CD4-positive, alpha-beta T cell (primary cell): ENCODE measurements at places on chromosomes 3 and 15.

- no peak for DNase-seq
These were observed 64.4 kb downstream of the USP13 start for GRCh38 chr3:179717219-179717618.

DNA sequence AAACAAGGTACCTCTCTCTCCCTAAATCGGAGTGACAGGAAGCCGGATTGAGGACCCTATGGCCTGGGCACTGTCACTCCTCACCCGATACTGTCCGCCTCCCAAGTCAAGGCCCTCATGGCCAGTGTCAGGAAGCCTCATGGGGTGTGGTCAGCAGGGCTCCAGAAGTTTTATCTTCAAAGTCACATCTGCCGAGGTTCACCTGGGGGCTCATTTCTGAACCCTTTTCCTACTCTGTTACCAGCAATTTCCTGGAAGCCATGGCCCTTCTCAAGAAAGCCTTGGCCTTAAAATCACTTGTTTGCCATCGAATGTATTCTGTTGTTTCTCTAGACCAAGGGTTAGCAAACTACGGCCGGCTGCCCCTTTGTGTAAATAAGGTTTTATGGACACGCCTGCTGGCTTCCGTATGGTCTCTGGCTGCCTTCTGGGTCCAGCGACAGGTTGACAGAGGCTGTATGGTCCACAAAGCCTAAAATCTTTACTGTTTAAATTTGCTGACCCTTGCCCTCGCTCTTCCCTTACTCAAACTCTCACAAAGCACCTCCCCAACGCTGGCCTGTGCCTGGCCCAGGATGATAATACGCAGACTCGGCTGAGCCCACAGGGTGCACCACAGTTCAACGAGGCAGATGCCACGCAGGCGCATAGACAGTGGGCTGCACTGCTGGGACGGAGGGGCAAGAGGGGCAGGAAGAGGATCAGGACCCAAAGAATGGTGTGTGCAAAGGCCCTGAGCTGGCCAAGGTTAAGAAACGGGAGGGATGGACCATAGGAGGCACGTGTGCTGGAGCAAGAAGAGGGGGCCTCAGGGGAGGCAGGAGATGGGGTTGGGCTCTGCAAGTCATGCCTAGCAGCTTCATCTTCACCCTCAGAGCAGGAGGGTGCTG, 24.7 kb upstream of the DUSP7 start:
- no peak for DNase-seq

- peak; percentile 47 for DNase-seq
These were observed 176.9 kb upstream of the LMCD1 start for GRCh38 chr3:8324747-8325146.

GRCh38 chr3:194140520-194141414, 4.8 kb downstream of the HES1 start:
- peak; percentile 49 for DNase-seq

DNA sequence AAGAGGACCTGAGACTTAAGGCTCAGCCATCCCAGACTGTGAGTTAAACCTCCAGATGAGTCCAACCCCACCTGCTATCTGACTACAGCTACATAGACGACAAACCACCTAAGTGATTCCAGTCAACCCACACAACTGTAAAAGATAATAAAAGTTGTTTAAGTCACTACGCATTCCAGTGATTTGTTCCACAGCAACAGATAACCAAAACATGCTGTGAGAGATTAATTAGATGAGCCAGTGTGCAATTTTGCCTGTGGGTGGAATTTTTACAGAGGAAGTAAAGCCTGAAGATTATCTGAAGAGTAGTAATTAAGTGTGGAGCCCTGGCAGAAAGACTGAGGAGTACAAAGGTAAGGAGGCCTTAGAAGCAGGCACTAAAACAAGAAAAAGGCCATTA, 5.4 kb downstream of the BTBD1 start:
- DNase-seq: no peak

DNA sequence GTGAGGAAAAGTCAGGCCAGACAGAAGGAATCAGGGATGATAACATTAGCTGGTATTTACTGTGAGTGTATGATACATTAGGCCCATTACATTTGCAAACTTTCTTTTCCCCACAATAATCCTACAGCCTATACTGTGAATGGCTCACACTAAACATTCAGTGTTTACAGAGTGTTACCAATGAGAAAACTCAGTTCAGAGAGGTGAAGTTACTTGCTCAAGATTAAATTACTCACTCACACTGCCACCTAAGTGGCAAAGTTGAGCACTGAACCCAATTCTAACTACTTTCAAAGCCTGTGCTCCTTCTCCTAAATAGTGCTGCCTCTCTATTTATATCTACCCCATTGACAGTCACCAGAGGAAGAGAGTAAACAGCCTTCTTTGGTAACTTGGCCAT, 8.5 kb downstream of the XPC start:
- no peak for DNase-seq

DNA sequence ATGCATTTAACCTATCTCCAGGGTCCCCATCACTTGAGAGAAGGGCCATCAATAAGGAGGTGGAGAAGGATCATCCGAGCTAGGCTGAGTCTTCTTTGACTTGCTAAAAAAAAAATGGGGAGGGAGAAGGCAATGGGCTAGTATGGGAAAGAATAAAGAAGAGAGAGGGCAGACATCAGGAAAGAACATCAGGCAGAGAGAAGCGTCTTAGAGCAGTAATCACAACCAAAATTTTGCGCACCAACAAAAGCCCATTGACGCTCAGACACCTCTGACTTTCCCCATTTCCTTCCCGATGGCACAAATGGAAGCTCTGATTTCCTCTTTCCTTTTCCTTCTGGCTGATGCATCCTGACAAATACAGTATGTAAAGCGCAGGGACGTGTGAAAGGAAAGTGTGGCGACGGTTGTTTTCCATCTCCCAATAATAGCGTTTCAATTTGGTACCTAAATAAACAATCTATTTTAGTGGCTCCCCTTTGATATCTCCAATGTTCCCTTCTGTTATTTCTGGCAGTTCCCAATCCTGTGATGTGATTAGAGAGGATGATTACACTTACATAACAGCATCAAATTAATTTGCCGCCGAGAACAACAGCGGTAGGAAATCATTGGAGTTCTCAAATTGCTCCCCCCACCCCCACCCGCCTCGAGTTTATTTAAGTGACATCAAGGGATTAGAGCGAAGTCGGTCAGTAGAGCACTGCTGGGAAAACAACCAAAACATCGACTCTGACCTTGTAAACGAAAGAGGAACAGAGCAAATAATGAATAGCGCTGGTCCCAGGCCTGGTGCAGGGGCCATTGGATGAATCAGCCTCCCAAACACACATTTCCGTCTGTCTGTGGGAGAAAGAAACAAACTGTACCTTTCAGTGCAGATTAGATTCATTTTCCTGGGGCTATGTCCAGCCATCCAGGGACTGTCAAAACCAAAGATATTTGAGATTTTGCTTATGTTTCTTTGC, 273.3 kb upstream of the ICE2 start:
- no peak for DNase-seq

GRCh38 chr3:116405231-116405630, 40.1 kb downstream of the LSAMP start:
- no peak for DNase-seq

GRCh38 chr15:86942285-86942684, 862.6 kb downstream of the AGBL1 start:
- no peak for DNase-seq

- DNase-seq: no peak
These were observed 36.9 kb downstream of the SETMAR start for GRCh38 chr3:4340077-4340410.

DNA sequence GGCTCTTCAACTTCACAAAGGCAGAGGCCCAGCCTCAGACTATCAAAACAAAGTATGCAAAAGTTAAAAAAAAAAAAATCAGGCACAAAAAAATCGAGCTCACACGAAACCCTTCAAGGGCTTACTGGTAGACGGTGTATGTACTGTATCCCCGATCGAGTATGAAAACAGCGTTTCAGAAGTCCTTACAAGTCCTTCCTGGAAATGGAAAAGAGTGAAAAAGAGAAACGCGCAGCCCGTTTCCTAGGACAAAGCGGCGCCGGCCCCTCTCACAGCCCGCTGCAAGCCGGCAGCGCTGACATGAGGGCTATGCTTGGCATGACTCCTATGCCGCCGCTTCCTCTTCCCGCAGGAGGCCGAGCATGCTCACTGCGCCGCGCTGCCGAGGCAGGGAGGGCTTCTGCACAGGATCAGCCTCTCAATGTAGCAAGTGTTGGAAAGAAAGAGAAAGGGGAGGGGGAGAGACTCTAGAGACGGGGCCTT, at the start of gene VGLL4:
Gene VGLL4, minus strand, starts transcription at position 311 of the 483 bp plus-strand sequence. CDS start 397 bp downstream, outside the sequence.
- DNase-seq: peak; percentile 31

DNA sequence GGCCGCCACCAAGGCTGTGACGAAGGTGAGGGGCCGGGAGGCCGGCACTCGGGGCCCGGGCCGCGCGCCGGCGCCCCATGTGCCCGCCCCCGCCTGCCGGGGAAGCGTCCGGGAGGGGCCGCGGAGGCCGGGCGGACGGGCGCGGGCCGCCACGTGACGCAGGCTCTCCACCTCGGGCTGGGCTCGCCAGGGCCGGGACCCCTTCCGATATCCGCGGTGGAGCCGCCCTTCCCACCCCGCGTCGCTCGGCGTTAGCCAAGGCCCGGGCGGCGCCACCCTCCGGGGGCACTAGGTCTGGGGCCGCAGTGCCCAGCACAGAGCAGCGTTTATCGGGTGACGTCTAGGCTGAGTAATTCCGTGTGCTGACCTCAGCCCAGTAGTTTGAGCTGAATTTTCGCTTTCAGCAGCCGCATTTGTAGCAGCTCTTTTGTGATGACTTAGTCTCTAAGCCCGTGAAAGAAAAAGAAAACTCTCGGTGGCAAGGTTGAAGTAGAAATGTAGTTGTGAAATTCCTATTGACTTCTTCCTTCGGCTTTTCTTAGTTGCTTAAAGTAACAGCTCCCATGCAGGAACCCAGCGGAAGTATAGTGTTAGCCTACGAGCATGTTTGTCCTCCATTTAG, 885 bp downstream of the CDV3 start:
- peak; percentile 48 for DNase-seq

DNA sequence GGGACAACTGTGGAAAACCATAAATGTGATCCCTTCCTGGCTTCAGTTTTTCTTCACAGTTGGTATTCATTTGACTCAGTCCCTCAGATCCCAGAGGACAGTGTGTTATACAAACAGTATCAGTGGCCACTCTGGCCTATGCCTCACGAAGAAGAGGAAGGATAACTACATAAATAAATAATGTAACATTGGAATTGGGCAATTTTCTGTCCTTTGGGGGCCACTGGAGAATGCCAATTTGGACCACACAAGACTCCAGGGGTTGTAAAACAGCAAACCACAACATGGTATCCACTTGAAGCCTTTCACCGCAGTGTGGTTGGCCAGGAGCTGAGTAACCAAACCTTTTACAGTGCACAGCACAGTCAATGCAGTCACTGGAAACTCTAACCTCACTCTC, 1077.0 kb downstream of the ROBO2 start:
- DNase-seq: no peak

GRCh38 chr3:103127737-103128136, 692.9 kb downstream of the ZPLD1 start:
- DNase-seq: no peak

DNA sequence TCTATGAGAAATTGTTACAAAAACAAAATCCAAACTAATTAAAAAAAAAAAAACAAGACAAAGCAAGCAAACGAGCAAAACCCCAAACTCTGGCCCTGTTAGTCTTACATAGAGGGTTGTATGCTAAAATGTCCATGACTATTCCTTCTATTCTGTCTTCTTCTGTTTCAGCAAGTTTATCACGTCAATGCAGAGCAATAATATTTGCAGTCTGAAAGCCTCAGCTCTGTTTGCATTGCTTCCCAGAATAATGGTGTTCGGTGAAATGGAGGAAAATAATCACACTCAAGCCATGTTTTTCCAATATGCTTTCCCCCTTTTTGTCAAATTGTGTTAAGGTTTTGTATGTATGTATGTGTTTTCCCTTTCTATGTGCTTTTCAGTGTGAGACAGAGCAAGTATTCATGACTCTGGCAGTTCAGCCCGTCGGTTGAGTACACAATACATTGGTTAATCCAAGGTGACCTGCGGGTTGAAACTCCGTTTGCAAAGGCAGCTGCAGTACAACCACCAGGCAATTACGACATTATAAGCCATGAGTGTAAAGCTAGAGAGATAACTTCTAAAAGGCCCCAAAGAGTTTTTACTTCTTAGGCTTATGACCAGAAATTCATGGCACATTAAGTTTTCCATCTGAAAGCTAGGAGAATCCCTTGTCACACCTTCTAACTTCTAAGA, 34.9 kb upstream of the MAGI1 start:
- DNase-seq: no peak

DNA sequence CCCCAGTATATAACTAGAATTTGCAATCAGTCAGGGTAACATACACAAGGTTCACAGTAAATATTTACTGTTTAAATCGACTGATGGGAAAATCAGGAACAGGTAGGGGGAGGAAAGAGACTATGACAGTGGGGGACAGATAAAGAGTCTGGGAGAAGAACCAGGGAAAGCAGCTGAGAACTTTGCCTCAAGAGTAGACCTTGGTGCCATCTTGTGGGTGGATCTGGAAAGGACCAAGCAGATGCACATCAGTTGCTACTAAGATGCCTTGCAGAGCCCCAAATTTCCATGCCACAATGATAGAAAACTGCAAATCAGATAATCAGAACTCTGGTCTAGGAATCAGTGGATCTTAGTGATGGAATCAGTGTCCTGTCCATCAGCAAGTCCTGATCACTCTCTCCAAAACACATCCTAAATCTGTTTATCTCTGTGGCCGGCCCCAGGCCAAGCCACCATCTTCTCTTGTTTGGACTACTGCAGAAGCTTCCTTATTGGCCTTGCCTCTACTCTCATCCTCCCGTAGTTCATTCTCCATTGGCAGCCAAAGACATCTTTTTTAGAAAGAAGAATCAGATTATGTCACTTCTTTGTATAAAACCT, 62.7 kb downstream of the PDE8A start:
- peak; percentile 29 for DNase-seq

- DNase-seq: no peak
These were observed 59.0 kb upstream of the SEC13 start for GRCh38 chr3:10379961-10380360.

DNA sequence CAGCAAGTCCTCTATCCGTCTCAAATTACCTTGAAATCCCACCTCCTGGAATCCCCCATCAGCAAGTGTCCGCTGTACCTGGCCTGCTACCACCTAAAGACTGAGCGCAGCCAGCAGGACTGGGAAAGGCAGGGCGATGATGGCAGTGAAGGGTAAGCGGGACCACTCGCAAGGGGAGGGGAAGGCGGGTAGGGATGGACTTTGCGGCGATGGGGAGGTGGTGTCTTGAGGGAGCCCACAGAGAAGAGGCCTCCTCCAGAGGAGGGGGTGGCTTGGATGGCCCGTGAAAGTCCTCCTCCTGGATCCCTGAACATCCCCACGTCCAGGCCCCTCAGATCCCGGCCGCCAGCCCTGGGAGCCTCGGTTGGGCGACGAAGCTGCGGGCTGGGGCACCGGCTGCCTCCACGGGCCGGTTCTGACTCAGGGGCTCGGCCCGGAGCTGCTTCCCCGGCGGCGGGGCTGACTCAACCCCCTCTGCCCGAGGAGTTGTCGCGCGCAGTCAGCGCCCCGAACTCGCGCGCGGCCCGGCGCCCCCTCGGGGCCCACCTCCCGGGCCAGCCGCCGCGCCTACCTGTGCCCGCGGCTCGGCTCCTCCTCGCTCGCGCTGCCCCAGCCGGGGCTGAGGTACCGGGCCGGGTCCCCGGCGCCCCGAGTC, 512 bp downstream of the LARP6 start:
- no peak for DNase-seq
